Foreskin keratinocyte (primary cell): ENCODE measurements at places on chromosomes 2 and 18. TPM values are rescaled to one million over a fixed set of nuclear protein-coding genes. Genes with fewer than 3 reads are reported as not detected.

The KLF7 gene
- 6.3 and 6.7 TPM in 2 replicates for polyA plus RNA-seq

The CREG2 gene
- polyA plus RNA-seq, result 1.1 and 1.4 TPM in 2 replicates

The SPIRE1 gene
- 4.1 and 4.8 TPM in 2 replicates for polyA plus RNA-seq

The NAT8 gene
- not detected in 2 replicates for polyA plus RNA-seq

DNA sequence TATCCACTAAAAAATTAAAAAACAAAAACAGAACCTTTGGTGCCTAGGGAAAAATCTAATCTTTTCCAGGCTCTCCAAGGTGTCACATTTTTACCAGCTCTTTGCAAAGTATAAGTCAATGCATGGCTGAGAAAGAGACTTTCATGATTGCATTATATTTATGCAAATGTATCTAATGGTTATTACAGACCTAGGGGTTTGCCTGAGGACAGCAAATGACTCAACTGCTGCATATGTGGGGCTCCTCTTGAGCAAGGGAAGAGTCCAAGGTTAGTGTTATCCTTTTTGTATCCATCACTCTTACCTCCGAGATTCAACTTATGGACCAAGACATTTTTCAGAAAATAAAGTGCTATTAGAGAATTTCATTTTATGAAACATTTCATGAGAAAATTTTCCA lies 33.9 kb upstream of the RMP24 start:
- DNase-seq, result peak; percentile 39

GRCh38 chr2:2824588-2824987 lies 493.5 kb upstream of the MYT1L start:
- no peak for DNase-seq

DNA sequence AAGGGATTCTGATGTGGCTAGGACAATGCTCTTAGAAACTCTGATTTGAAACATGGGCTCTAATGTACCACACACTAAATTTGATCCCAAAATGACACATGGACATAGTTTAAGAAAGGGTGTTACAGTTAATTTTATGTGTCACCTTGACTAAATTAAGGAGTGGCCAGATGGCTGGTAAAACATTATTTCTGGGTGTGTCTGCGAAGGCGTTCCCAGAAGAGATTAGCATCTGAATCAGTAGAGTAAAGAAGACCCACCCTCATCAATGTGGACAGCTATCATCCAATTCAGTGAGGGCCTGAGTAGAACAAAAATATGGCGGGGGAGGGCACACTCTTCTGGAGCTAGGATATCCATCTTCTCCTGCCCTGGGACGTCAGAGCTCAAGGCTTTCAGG lies 283.1 kb upstream of the CHAC2 start:
- no peak for DNase-seq

DNA sequence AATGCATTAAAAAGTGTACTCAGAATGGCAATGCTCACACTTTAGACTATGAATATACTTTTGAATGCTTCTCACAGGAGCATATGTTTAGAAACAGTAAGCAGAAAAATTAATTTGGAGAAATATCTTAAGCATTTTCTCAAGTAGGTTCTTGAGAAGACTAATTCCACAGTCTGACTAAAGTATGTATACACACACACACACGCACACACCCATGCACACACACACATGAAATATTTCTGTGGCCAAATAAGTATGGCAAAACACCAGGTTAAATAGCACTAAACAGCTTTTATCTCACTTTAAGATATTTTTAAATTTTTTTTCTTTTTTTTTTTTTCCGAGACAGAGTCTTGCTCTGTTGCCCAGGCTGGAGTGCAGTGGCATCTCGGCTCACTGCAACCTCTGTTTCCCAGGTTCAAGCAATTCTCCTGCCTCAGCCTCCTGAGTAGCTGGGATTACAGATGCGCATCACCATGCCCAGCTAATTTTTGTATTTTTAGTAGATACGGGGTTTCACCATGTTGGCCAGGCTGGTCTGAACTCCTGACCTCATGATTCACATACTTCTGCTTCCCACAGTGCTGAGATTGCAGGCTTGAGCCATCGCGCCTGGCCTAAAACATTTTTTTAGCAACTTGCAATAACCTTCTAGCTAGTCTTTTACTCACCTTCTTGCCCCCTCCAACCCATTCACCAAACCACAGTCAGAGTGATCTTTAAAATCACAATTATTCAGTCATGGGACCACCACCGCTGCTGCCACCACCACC lies 67.5 kb upstream of the SCG2 start:
- no peak for DNase-seq

DNA sequence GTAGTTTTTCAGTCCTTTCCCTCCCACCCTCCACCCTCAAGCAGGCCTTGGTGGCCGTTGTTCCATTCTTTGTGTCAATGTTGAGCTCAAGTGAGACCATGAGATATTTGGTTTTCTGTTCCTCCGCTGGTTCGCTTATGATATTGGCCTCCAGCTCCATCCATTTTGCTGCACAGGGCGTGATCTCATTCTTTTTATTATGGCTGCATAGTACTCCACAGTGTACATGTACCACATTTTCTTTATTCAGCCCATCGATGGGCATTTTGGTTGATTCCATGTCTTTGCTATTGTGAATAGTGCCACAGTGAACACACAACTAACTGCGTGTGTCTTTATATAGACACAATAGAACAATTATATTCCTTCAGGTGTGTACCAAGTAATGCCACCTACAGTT lies 14.1 kb downstream of the AGAP1 start:
- no peak for DNase-seq

DNA sequence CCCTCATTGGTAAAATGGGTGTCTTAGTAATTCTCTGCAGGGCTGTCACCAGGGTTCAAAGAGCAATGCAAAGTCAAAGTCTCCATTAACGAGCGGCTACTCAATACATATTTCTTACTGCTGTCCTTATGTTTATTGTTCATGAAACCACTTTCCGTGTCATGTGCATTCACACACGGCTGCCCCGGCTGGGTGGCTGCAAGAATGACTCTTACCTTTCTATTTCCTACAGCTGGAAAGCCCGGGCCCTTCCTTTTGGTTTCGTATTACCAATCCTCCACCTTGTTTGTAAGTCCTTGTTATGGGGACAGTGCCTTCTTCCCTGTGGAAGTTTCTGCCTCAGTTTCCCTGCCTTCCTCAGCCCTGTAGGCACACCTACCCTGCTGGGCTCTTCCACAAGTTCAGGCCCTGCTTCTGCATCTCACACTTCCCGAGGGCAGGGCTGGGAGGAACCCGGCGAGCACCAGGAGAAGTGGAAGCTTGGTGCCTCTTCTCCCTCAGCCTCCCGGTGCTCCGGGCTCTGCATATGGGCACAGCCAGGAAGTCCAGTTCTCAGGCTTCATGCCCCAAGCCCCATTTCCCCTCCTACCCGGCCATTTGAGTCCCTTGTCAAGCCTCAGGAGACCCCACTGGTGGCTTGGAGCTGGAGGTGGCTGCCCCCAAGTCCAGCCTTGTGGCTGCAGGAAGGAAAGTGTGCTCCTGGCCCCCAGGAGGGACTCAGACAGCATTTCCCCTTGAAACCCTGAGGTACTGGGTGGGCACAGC lies 18.7 kb upstream of the ACKR3 start:
- no peak for DNase-seq

GRCh38 chr2:225600865-225601264 lies 201.4 kb downstream of the NYAP2 start:
- no peak for DNase-seq

DNA sequence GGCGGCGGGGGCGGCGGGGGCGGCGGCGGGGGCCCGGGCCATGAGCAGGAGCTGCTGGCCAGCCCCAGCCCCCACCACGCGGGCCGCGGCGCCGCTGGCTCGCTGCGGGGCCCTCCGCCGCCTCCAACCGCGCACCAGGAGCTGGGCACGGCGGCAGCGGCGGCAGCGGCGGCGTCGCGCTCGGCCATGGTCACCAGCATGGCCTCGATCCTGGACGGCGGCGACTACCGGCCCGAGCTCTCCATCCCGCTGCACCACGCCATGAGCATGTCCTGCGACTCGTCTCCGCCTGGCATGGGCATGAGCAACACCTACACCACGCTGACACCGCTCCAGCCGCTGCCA lies 644 bp downstream of the ONECUT2 start:
- no peak for DNase-seq

DNA sequence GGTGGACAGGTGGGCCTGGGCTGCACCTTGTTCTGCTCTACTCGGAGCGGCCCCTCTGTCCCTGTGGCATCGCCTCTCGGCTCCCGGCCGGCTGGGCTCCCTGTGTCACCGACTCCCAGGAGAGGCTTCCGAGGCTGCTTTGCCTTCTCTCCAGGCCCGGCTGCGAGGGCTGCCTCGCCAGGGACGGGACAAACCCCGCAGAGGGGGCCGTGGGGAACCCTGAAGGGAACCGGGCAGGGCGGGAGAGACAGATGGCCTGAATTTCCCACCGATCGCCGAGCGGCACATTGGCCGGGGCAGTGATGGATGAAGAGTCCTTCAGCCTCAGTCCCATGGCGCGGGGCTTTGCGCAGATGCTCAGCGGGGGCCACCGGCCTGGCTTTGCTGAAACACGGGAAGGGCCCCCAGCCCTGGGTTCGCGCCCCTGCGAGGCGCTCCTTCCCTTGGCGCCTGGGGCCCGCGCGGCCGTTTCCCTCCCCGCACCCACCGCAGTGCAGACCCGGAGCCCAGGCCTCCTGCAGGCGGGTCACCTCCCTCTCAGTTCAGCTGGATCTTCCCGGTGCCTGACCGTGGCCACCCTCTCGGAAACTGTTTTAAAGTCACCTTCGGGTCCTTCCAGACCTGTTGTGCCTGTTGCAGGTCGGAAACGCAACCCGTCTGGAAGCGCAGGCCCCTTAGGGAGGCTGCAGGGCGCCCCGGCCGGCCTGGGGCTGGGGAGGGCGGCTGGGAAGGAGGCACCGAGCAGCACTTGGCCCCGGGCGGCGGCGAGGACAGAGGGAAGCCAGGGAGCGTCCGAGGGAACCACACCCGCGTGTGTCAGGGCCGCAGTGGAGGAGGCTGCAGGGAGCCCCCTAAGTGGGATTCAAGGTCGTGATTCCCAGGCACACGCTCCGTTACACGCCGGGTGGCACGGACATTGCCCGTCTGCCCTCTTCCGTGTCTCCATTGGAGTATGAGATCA lies 341.9 kb upstream of the SALL3 start:
- DNase-seq, result no peak

DNA sequence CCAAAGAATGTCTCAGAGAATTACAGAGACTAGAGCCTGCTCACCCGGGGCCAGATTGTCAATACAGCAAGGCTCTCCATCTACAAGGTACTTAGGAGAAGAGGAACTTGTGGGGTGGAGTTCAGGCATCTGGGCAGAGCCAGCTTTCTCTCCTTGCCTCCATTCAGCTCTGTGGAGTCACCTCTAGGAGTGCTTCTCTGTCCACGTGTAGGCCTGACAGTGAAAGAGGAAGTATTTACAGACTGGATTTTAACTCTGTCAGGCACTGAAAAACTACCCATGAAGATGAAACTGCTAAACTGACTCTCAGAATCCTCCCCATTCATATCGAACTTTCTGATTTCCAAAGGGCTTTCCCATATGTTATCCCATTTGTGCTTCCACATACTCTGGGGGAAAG lies 315.6 kb downstream of the SETBP1 start:
- no peak for DNase-seq

DNA sequence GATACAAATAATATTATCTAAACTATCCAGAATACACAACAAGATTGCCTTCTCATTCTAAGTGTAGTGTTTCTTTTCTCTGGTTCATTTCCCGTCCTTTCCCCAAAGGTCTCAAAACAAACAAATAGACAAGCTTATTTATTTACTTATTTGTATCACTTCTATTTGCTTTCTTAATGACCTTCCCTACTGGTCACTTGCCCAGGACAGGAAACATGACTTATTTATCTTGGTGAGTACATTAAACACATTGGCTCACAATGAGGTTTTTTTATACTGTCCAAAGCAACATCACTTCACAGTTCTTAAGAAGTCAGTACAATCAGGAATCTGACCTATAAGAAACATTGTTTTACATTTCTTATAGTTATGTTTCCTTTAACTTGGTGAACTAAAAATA lies 123.3 kb upstream of the KYNU start:
- DNase-seq, result no peak

DNA sequence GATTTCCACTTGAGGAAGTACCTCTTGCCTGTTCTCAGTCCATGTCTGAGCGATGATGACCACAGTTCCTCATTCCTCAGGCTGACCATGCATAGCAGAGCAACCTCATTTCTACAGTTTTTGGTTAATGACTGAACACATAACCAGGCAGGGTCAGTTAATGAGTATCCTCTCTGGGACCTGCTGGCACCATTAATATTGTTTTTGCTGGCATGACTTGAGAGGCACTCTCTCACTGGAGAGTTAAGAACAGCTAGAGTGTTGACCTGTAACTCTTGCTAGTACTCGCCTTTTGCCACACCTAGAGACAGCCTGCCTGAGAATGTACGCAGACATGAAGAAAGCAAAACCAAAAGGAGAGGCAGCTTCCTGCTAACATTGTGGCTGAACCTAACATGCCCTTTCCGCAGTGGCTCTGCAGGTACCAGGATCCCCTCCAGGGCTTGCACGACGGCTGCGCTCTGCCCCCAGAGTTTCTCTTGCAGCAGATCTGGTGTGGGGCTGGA lies 23.9 kb downstream of the PECR start:
- DNase-seq, result peak; percentile 66

- peak; percentile 98 for DNase-seq
Observed at GRCh38 chr2:234203135-234203984, 152.9 kb downstream of the SPP2 start.
